ENCODE measurements at places on chromosomes 4 and X.

GRCh38 chrX:70033348-70034051 lies 16.2 kb downstream of the AWAT2 start:
- DNase-seq, result no peak

- DNase-seq, result no peak
These were observed 118.9 kb downstream of the EVC2 start for GRCh38 chr4:5589495-5589894.

GRCh38 chr4:3702561-3703221 lies 63.5 kb upstream of the ADRA2C start:
- DNase-seq, result no peak

DNA sequence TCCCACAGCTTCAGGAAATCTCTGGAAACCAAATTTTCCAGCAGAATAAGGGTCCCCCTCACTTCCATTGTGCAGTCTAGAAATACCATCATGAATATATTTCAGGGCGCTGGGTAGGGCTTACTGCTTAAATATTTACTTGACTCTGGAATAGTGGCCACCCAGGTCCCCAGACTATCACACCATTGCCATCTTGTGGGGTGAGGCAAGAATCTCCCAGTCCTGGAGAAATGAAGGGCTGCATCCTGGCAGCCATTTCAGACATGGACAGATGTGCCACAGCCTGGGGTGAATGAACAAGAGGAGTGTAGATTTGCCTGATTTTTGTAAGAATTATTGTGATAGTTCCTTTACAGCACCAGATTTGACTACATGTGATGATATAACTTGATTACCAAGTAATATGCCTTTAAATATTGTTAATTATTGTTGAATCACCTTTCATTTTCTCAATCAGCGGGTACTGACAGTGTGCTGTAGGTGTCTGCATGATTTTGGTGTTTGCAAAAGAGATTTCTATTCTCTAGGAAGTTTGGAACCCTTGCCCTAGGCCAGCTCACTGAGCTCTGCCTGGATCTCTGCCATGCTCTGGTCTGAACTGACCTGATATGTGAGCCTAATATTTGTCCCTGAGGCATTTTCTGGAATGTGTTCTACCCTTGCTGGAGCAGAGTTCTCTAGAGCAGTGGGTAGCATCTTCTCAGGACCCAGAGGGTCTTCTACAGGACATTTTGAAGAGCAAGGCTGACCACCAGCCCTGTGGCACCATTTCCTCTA lies 183.4 kb downstream of the KIT start:
- no peak for DNase-seq

DNA sequence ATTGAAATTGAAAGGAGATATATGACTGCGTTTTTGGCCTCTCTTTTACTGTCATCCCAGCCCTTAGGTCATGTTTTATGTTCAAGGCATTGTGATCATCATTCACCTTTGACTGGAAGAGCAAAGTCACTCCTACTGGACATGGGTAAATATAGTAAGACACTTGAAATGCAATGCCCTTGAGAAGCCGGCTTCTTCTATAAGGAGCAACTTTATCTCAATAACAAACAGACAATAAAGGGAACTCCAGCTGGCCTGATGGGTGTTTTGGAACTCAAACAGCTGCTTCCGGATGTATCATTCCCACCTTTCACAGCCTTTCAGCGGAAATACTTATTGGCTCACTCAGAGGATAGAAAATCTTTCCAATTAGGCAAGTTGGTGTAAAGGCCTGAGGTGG lies 65.1 kb upstream of the C4orf54 start:
- DNase-seq, result no peak

GRCh38 chr4:151603377-151603776 lies 157.4 kb downstream of the GATB start:
- no peak for DNase-seq

GRCh38 chr4:154389148-154389547 lies 102.5 kb downstream of the DCHS2 start:
- no peak for DNase-seq

GRCh38 chrX:120087289-120088017 lies 10.0 kb upstream of the RHOXF2B start:
- DNase-seq, result no peak

GRCh38 chr4:118939169-118939783 lies 50.6 kb downstream of the SYNPO2 start:
- DNase-seq, result no peak

GRCh38 chr4:155626561-155626960 lies 40.1 kb upstream of the GUCY1A1 start:
- DNase-seq, result no peak

GRCh38 chr4:39365830-39366771 lies at the start of gene RFC1:
RFC1 (minus strand) TSS chr4:39366362; CDS start chr4:39366241, 121 bp downstream.
- DNase-seq, result peak; percentile 93
